ENCODE measurements at places on chromosomes 7 and 10.
A peak's percentile ranks its signal among the peaks of the same experiment; 100 is the strongest.

- DNase-seq = no peak
Observed at GRCh38 chr10:58742141-58742540, 229.5 kb downstream of the BICC1 start.

DNA sequence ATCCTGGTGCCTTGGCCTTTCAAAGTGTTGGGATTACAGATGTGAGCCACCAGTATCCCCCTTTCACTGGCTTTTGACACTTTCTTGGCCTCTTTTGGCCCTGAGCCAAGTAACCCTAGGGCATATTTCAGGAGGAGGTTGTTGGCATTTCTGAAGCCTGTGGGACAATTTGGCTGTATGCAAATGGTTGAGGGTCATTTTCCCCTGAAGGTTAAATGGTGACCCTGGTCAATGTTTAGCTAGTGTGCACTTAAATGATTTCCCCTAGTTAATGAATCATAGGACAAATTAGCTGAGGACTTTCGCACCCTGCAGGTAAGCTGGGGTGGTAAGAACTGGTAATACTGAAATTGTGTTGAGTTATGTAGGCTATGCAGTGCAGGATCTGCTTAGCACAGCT is 660.5 kb downstream of the LRMDA start:
- no peak for DNase-seq

- no peak for DNase-seq
Observed at GRCh38 chr7:131249003-131249402, 78.7 kb upstream of the MKLN1 start.

DNA sequence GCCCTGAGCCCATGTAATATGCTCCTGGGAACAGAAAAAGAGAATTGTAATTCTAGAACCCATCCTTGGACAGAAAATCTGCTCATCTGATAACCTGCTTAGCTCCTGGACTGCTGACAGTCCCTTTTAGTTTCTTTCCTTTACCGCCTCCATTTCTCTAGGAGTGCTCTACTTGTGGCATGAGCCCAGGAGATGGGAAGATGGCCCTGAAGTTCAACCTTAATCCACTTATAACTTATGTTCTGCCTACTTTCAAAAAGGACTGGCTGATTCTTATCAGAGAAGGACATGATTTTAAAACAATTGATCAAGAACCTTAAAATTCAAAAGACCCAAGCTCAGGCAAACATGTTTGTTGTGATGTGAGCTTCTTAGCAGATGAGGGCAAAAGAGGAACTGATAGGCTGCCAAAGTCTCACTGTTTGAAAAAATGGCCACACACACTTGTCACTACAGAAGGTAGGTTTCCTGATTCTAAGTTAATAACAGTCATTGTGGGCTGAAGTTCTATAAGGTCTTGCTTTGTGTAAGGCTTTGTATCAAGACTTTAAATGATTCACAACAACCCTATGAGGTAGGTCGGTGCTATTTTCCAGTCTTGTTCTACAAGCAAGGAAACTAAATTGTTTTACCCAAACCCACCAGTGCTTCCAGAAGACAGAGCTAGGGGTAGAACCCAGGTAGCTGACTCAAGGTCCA is 94.3 kb upstream of the AFAP1L2 start:
- DNase-seq = no peak

GRCh38 chr10:124926548-124926947 is 15.4 kb upstream of the ZRANB1 start:
- no peak for DNase-seq

DNA sequence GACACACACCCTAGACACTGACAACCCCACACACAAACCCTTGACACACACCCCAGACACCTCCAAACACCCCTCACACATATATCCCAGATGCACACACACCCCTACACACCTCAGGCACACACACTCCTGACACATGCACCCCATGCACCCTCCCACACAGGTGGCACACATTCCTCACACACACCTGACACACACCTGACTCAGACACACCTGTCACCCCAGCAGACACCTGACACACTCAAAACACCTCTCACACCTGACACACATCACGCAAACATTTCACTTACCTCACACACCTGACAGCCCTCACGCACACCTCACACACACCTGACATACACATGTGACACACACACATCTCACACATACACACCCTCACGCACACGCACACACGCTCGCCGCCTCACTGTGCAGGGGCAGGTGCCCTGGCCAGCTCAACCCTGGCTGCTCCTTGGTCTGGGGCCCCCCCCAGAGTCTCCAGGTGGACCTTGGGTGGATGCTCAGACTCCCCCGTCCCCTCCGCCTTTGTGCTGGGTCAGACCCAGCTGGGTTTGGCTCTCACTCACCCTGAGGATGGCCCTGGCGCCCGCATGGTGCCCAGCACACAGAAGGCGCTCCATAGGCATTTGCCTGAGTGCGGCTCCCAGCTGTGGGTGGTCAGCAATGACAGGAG is 3.1 kb upstream of the CALY start:
- no peak for DNase-seq

DNA sequence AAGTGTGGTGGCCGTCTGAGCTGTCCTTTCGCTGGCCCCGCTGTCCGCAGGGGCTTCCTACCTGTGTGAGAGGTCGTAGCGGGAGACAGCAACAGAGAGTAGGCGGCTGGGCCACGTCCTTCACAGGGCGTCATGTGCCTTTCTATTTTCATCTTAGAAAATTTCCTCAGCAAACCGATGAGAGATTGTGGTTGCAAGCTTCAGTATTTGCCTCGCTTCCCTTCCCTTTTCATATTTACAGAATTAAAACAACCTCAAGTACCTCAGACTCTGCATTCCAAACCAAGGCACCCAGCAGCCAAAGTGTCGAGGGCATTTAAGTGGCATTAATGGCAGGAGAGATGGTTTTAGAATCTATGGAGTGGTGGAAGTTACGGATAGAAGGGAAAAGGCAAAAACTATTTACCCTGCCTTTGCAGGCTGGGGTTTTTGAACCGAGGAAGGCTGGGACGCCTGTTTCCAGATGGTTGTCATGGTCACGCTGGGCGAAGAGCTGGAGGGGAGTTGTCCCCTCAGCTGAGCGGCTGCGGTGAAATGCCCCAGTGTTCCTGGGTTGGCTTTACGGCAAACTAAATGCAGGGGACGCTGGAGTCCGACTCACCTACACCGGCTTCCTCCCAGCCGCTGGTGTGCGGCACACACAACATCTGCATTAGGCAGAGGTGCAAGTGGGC is 41.9 kb downstream of the WIPI2 start:
- no peak for DNase-seq

DNA sequence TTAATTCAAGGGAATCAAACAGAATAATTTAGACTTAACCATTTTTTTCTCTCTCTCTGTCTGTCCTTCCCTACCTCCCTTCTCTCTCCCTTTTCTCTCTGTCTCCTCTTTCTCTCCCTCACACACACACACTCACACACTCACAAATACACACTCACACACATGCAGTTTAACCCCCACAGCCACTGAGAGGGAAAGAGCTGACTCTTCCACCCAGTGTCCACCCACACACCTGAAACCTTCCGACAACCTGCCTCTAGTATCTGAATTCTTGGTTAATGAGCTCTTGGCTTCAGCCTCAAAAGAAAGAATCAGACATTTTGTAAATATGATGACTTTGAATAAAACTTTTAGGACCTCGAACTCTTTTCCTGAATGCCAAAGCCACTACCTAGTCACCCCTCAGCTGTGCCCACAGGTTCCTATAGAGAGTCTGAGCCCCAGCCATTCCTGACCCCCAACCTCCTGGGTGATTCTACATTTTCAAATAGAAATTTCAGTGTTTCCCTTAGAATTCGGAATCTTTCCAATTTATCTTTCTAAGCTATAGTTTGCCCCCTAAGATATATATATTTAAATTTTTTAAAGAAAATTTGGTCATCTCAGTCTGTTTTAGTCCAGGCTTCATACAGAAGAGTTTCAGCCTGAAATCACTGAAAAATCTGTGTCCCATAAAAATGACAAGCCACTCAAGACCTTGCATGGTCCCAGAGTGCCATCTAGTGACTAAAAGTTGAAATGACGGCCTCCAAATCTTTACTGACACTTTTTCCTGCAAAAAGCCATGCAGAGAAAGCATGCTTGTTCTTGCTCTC is 202.8 kb downstream of the IPMK start:
- DNase-seq = no peak

- no peak for DNase-seq
Observed at GRCh38 chr10:73940634-73941221, 29.8 kb downstream of the PLAU start.

- DNase-seq = no peak
Observed at GRCh38 chr7:41039981-41040380, 662.9 kb downstream of the INHBA start.

DNA sequence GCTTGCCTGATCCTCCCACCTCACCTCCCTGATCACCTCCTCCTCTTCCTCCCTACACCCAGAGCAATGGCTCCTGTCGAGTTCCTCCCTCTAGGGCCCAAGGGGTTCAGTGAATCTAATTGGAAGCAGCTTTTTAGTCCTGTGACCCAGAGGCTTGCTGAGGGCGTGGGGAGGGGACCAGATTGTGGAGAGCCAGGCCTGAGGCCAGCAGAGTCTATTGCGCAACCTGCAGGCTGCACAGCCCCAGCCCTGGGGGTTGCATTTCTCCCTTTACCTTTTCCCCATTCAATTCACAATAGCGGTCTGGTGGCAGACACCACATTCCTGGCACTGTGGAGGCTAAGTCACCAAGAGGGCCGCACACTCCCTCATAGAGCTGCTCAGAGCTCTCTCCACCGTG is 32.5 kb downstream of the GHRHR start:
- DNase-seq = no peak

- DNase-seq = no peak
Observed at GRCh38 chr10:73232887-73233286, 14.2 kb downstream of the DNAJC9 start.

DNA sequence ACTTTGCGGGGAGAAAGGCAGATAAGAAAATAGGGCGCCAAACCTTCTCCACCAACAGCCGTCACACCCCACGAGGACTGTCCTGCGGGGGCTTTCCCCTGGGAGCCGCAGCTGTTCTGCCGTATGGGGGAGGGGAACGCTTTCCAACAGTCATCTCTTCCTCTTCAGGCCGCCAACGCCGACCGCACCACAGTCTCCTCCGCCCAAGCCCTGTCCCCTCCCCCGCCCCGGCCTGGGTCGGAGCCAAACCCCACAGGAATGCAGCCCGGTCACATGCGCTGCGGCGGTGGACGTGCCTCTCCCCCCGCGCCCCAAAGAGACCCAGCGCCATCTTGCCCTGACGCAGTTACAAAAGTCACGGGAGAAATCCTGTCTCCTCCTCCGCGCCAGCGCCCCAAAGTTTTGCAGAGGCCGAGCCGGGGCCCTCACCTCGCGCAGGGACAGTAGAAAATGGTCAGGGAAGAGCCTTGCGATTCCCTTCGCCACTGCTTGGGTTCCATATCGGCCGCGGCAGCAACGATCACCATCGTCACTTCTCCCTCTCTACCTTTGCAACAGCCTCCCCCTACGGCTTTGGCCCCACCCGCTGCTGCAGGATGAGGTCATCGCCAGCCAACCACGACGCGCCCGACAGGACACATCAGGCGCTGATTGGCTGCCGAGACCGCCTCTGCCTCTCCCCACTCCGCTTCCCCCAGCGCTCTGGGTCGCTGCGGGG is 1.3 kb upstream of the KMT2E start:
- peak; percentile 84 for DNase-seq

GRCh38 chr7:95772771-95773581 is 622 bp downstream of the DYNC1I1 start:
- no peak for DNase-seq

DNA sequence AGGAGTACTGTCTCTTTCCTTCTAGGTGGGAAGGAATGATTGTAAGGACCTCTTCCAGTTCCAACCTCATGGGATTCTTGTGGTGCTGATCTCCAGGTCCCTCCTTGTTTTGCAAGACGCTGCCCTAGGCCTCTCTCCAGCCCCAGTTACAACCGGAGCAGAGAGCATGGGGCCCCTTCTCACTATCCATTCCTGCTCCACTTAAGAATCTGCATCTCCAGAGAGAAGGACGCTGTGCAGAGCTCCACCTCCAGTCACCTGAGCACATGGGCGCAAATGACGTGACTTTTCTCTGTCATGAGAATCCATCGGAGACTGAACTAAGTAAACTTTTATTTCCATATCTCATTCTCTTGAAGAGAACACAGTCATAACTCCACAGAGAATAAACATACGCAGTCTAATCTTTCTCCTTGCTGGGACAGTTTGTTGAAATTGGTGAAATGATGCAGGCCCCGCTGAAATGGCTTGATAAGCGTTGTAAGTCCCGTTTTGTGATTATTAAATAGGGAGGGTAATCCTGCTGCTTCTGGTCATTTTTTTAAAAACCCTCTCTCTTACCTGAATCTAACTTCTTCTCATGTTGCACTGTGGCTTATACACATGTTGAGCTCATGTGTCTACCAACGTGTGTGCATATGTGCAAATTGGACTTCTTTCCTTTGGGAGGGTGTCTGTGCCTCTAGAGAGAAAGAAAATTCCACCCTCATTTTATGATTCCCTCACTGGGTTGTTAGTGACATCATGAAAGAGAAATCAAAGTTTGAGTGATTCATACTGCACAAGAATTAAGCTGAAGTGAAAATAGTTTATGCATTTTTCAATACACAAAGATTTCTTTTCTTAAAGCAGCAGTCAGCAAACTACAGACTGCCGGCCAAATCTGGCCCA is 133.2 kb upstream of the TBX20 start:
- no peak for DNase-seq

GRCh38 chr10:79065091-79065551 is 3.6 kb upstream of the ZMIZ1 start:
- DNase-seq = no peak

DNA sequence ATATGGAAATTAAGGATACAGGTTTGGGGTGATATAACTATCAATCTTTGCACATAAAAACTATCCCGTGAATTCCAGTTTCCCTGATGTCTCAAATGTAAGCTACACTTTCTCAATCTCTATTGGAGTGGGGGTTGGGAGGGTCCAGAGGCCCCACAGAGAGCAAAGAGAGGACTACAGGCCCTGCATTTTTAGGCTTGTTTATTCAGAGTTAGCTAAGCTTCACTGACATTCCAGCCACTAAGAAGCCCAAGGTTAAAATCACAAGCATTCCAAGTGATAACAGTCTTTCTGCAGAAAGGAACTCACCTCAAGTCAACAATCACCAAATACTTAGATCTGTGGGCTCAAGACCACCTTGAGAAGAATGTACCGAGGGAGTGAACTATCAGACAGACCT is 31.6 kb upstream of the LAMB1 start:
- no peak for DNase-seq

- no peak for DNase-seq
Observed at GRCh38 chr10:29756451-29756850, 121.7 kb upstream of the SVIL start.

DNA sequence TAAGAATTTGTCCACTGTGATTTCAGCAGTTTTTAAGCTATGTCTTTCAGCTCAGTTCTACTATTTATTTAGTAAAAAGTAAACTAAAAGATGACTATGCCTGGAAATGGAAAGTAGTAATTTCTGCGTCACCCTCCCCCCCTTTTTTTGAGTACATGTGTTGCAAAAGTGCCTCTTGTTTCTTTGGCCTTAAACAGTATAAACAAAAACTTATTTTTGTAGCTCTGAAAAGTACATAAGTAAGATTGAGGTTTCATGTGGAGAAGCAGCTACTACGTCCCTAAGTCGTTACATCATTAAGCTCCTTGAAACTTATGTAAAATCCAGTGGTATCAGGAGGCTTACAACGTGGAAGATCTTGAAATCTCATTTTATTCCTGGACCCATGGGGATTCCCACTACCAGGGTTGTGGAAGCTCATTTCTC is 46.3 kb upstream of the HBP1 start:
- DNase-seq = no peak
